ENCODE measurements at places on chromosomes 12 and 14.

GRCh38 chr12:123389560-123390351, 5.8 kb downstream of the KMT5A start:
- no peak for DNase-seq

GRCh38 chr12:102959391-102959790, 1.9 kb downstream of the ASCL1 start:
- DNase-seq: no peak

GRCh38 chr14:61502459-61503093, 181.2 kb downstream of the PRKCH start:
- DNase-seq: no peak

GRCh38 chr14:53355581-53356112, 202.5 kb upstream of the DDHD1 start:
- peak; percentile 66 for DNase-seq

DNA sequence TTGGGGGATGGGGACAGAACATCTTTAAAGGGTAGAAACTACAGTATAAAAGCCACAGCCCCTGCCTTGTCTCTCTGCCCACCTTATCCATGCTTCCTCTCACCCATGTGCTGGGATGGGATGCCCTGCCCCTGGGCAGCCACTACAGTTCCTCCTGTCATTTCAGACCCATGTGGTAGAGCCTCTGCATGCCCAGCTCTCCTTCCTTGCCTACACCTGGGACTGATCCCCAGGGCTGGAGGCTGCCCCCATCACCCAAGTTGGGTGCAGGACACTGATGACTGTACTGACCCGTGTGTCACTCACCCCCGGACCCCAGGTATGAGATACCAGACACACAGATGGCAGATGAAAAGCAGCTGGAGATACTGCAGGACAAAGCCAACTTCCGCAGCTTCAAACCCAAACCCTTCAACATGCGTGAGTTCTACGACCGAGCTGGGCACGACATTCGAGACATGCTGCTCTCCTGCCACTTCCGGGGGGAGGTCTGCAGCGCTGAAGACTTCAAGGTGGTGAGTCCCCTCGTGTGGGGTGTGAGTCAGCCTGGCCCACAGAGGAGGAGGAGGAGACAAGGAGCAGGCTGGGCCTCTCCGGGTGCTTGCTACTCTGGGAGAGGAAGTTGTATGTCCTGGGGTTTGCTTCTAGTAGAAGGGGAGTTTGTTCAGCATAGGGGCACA, 2.2 kb downstream of the ASIC1 start:
- DNase-seq: no peak

DNA sequence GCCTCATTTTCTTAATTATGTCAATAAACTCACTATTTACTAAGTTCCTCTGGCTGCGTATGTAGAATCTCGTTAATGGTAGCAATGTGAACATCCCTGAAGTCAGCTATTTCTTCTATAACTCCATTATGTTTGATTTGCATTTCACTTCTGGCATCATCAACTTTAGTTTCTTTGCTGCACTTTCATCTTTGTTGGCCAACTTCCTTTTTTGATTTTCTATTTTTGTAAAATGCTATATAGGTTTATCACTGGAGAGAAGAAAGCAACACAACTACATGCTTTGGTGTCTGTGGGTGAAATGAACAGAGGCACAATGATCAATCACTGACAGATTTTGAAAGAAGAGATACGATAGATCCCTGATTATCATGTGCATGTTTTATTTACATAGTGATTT, 58.5 kb upstream of the ATF7IP start:
- DNase-seq: no peak

GRCh38 chr14:63672417-63673180, 30.9 kb upstream of the WDR89 start:
- no peak for DNase-seq

- DNase-seq: no peak
Observed at GRCh38 chr12:94244165-94245133, 96.1 kb downstream of the PLXNC1 start.

DNA sequence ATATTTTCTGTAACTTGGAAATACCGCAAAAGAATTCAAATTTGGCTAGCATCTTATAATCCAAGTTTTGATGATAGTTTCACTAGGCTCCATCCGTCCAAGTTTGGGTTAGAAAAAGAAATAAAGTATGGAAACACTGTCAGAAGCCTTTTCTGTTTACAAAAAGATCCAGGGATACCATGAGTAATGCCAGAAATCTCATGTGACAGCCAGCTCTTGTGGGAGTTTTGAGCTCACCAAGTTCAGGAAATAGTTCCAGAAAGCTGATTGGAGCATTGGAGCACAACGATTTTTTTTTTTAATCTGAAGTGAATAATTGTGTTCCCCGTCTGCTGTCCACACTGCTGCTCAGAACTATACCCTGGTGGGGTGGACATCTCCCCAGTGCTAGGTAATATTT, 229.7 kb upstream of the NPAS3 start:
- peak; percentile 63 for DNase-seq

- no peak for DNase-seq
Observed at GRCh38 chr14:20179880-20180279, 10.8 kb upstream of the OR11G2 start.

DNA sequence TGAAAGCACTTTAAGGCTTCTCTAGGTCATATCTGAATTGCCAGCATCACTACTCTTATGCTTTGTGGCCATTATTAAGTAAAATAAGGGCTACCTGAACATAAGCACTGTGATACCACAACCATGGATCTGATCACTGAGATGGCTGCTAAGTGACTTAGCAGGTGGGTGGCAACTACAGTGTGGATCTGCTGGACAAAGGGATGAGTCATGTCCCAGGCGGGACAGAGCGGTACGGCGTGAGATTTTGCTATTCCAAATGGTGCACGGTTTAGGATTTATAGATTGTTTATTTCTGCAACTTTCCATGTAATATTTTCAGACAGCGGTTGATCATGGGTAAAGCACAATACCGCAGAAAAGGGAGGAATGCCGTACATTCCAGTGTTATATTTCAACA, 39.4 kb downstream of the MLXIP start:
- no peak for DNase-seq

- no peak for DNase-seq
Observed at GRCh38 chr12:110790301-110790700, 47.6 kb upstream of the PPP1CC start.

DNA sequence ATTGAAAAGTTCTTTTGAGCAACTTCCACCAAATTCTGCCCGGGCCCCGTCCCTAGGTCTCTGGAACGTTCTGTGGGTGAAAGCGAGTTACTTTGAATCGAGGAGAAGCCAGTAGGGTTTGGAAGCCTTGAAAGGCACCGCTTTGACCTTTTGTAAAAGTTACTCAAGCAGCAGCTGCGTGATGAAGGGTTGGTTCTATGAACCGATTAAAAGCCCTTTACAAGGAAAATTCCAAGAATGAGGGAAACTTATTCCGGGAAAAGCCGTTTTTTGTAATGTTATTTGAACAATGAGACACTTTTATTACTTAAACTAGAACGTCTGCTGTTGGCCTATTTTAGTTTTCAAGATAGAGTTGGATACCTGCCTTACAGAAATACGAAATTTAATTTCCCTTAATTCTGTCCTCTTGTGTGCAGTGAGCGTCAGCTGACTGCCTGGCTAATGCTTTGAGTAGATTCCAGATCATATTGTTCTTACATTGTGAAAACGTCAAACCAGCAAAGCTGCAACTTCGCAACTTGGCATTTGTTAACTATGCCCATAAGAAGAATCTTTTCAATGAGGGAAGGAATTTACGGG, 906 bp downstream of the LARP4 start:
- DNase-seq: no peak

GRCh38 chr12:7681535-7681934, 14.0 kb downstream of the GDF3 start:
- DNase-seq: no peak

DNA sequence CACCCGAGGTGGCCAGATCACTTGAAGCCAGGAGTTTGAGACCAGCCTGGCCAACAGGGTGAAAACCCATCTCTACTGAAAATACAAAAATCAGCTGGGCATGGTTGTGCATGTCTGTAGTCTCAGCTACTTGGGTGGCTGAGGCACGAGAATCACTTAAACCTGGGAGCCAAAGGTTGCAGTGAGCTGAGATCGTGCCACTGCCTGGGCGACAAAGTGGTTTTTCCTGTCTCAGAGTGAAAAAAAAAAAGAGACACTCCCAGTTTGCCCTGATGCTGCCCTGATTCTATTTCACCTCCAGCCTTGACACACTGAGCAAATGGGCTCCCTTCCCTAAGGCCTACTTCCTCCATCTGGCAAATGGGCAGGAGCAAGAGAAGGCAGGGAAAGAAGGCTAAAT, 28.5 kb upstream of the PLEK2 start:
- no peak for DNase-seq

DNA sequence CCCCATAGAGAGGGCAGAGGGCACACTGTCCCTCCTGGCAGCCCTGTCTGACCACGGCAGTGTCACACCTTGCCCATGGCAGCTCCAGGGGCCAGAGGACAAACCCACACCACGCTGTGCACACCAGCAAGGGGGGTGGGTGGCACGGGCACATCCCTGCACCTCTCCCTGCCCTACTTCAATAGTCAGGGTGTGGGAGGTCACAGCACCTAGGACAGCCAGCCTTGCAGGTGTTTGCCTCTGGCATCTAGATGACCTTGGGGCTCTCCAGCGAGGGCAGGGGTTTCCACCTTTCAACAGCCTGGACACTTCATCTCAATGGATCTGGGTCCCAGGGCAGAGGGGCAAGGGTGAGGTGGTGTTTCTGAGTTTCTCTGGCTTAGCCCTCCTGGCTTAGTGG, 69.2 kb downstream of the LGMN start:
- DNase-seq: no peak

- no peak for DNase-seq
Observed at GRCh38 chr12:28611449-28611848, 421.2 kb downstream of the CCDC91 start.

- no peak for DNase-seq
Observed at GRCh38 chr12:103672401-103673119, 85.5 kb downstream of the STAB2 start.

Data from skeletal muscle cell (primary cell).